ENCODE measurements at places on chromosomes 3 and 15.

DNA sequence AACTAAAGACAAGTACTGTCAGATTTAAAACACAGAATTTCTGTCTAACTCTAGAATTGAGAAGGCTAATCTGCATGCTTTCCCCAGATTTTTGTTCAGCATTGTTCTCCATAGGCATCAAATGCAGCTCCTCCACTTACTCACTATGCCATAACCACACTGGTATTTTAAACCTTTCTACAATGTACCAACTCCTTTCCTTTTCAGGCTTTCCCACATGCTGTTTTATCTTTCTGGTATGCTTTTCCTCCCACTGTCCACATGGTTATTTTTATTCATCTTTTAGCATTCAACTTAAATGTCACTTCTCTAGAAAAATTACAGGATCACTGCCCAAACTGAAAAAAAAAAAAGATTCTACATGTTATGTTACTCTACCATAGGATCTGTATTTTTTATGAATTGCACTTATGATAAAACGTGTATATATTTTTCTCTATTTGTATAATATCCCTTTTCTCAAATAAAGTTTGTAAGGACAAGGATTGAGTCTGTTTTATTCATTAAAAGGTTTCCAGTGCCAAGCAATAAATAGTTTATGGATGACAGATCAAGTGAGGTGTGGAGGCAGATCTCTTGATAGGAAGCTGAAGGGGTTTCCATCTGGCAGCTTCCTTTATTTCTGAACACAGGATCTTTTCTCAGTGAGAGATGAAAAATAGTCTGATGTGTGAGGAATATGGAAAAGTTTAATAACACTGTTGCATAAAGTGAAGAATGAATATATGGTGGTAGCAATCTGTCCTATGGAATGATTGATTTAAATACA is 1064.5 kb downstream of the ZPLD1 start:
- no peak for DNase-seq

DNA sequence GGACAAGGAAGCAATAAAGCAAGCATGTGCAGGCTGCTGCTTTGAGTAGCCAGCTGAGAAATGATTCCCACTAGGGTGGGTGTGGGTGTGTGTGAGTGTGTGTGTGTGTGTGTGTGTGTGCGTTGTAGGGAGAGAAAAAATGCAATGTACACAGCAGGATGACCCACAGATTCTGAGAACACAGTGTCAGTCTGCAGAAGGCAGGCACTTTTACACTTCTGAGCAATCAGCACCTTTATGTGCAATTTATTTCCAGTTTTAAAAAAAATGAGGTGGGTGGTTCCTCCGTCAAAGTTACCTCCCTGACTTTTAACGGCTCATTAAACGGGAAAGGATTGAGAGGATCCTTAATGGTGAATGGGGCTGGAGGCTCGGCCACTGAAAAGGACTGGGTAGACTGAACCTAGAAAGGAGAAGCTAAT is 38.5 kb upstream of the LIPC start:
- DNase-seq: no peak

GRCh38 chr15:82064824-82065223 is 19.0 kb upstream of the MEX3B start:
- DNase-seq: no peak

- DNase-seq: no peak
Observed at GRCh38 chr15:101391431-101391830, 96.4 kb upstream of the SNRPA1 start.

DNA sequence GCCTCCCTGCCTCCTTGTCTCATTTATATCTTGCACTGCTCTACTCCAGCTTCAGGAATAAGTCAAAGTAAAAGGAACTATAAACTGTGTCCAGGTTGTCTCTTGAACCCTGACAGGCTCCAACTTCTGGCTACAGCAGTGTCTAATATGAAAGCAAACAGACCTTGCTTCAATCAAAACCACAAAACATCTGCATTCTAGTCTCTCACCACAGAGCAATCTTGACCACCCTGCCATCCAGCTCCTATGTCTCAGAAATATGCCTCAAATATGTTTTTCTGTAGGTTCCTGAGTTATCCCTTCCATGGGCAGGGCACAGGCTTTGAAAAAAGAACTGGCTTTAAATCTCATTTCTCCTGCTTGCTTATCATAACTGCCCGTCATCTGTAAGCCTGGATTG is 13.0 kb upstream of the RAMAC start:
- DNase-seq: no peak

Data from NCI-H2029 (cell line).